AG08396 (cell line): ENCODE measurements at places on chromosomes 16 and 17.

GRCh38 chr17:64728041-64728695 is 66.1 kb upstream of the SMURF2 start:
- DNase-seq: no peak

GRCh38 chr16:87816507-87817100 is 50.8 kb upstream of the KLHDC4 start:
- no peak for DNase-seq

- no peak for DNase-seq
These were observed 842 bp downstream of the MRPL10 start for GRCh38 chr17:47830396-47831002.

- DNase-seq: no peak
These were observed 41.7 kb downstream of the ANKFY1 start for GRCh38 chr17:4221899-4222659.

DNA sequence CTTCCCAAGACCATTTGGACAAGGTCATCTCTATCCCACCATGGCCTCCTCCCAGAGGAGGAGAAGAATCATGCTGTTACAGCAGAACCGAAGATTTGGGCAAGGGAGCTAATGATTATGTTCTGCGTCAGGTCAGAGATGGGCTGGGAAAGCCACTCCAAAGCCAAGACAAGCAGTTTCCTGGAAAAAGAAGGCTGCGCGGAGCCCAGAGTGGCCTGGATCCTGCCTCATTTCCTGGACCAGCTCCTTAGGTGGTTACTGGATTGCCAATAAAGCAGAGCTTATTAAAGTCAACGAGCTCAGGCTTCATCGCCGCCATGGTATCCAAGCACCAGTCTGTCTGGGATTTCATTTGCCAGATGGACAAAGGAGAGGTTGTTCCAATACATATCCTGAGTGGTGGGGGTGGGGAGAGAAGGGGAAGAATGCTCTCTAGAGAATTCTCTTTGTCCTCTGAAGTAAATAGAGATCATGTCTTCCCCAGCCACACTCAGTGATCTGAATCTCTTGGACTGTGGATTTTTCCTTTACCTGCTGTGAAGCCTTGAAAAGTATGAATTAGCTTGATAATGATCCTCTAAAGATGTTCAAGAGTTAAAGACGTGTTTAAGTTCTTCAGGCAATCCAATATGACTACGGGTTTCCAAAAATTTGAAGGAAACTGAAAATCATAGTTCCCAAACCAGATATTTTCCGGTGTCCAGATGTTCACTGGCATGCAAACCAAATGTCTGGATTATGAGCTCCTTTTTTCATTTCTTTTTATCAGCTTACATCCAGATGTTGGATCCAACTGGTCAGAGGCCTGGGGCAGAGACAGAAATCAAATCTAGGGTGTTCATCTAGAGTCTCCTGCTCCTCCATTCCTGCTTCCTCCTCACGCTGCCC is 17.7 kb downstream of the PRAC1 start:
- no peak for DNase-seq

DNA sequence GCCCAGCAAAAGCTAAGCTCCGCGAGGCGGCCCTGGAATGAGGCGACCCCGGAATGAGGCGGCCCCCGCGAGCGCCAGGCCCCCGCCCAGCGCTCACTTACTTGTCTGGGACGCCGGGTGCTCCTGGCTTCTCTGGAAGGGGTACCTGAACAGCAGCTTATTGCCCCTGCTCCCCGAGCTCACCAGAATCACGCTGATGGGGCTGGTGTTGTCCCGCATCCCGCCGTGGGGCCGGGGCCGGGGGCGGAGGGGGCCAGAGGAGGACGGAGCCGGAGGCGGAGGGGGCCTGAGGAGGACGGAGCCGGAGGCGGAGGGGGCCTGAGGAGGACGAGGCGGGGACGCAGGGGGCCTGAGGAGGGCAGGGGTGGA is 440 bp downstream of the NPRL3 start:
- peak; percentile 37 for DNase-seq

DNA sequence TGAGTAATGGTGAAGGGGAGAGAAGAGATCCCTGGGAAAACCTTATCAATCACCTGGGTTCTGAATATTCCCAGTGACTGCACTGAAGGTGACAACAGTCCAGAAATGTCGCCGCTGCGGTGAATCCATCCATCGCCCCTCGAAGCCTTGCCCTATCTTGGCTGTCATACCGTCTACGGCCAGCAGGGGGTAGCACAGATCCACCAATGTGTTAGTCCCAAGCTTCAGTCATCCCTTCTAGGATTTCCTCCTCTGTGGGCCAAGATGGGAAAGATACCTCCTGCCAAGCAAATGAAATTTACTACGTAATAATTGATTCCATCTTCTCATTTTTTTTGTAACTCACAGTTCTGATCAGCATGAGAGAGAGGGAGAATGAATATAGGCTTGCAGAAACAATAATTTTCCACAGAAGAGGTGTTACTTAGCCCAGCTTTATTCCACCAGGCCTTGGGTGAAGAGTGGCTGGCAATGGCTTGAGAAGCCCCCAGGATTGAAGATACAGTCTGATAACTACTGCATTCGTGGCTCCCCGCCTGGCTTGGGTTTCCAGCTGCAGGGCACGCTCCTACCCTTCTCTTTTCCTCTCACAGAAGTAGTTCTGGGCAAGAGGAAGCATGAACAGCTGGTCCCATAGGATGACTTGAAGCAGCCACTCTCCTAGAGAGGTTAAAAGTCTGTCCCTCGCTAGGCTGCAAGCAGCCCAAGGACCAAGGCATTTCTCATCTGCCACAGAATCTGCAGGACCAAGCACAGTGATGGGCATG is 2.6 kb upstream of the FMNL1 start:
- peak; percentile 81 for DNase-seq

GRCh38 chr17:79707931-79708891 is 22.5 kb upstream of the ENPP7 start:
- peak; percentile 79 for DNase-seq

GRCh38 chr17:17742133-17742621 is 60.9 kb downstream of the RAI1 start:
- peak; percentile 56 for DNase-seq

- no peak for DNase-seq
These were observed 27.4 kb upstream of the SSTR2 start for GRCh38 chr17:73137376-73137775.

DNA sequence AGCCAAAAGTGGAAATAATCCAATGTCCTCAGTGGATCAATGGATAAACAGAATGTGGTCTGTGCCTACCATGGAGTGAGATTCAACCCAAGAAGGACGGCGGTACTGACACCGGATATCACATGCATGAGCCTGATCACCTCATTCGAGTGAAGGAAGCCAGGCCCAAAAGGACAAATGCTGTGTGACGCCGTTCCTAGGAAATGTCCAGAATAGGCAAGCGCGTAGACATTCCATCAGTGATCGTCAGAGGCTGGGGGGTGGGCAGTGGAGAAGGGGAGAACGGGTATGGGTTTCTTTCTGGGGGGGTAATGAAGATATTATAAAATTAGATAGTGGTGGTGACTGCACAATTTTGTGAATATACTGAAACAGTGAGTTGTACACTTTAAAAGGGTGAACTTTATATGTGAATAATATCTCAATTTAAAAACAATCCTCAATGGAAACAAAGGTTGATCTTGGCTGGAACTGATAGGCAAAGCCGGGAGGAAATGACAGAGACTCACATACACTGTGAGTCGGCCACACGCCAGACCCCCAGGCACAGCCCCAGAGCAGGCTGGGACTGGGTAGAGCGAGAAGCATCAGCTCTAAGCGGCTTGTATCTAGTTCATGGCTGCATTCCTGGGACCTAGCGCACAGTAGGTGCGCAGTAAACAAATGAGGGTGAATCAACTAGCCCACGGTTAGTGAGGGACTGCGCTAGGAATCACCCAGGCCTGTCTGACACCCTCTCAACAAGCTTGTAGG is 3.5 kb downstream of the DBNDD1 start:
- DNase-seq: no peak

DNA sequence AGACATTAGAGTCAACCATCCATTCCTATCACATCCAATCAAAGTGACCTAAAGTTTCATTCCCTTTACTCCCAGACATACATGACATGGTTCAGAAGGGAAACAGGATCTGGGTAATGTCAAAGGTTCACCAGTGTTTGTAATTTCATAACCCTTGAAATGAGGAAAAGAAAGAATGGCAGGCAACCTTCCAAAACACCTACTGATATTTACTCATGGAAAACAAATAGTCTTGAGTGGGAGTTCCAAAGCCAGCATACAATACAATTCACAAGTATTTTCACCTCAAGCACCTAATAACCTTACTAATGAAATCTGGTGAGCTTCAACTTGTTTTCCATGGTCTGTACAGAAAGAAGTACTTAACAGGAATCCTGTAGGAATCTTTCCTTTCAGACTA is 72.5 kb upstream of the AXIN2 start:
- DNase-seq: no peak

- peak; percentile 22 for DNase-seq
These were observed 89.5 kb upstream of the BCAR1 start for GRCh38 chr16:75340741-75341491.

GRCh38 chr17:41987642-41988041 is 21.0 kb downstream of the CNP start:
- DNase-seq: no peak

- no peak for DNase-seq
These were observed 162.7 kb downstream of the CCT6B start for GRCh38 chr17:34798581-34798980.

- DNase-seq: no peak
These were observed 42.3 kb downstream of the JPH3 start for GRCh38 chr16:87644596-87644995.

DNA sequence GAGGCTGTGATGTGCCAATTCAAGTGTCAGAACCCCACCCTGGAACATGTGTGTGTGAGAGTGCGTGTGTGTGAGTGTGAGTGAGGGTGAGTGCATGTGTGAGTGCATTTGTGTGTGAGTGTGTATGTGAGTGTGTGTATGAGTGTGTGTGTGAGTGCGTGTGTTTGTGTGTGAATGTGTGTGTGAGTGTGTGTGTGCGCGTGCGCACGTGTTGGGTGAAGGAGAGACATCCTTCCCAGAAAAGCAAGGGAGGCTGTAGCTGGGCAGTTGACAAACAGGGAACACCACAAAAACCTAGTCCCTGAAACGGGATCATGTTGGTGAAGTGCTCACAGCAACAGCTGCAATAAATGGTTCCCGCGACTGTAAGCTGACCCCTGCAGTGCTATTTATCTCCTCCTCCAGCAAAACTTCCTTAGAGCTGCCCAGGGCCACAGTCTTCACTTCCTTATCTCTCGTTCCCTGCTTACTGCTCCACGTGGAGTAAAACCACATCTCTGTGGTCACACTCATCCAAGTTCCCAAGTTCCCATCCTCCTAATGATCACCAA is 40.1 kb upstream of the RPL38 start:
- no peak for DNase-seq

DNA sequence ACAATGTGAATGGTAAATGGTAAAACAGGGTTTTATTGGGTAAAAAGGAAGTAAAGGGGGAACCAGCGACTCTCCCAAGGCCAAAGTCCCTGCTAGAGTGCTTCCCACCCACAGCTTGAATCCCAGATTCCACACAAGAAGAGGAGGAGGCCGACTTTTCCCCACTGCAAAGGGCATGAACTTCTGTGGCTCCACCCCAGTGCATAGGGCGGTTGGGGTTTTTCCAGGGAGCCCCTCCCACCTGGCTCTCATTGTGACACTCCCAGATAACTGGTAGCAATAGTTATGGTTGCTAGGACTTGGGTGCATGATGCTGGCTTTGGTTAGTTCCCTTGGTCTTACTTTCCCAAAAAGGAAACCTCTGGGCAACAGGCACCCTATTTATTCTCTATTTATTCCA is 666.0 kb upstream of the CA10 start:
- no peak for DNase-seq

DNA sequence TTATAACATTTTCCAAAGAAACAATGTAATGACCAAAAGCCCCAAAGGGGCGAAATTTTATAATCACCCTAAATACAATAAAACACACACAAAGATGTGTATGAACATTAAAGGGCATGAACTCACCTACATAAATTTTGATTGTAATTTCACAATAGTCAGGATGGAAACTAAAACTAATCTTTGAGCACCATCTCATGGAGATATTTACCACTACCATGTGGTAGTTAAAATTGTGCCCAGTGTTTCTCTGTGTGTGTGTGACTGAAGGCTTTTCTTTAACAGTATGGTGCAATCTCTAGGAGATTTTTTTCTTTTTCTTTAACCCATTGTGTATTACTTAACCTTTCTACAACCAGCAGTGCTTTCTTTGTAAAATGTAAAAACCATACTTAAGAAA is 19.7 kb upstream of the MEIOC start:
- DNase-seq: peak; percentile 56

- DNase-seq: no peak
These were observed 62.3 kb downstream of the PHKB start for GRCh38 chr16:47523342-47524006.

- no peak for DNase-seq
These were observed 178.6 kb downstream of the NTN1 start for GRCh38 chr17:9199571-9200551.

DNA sequence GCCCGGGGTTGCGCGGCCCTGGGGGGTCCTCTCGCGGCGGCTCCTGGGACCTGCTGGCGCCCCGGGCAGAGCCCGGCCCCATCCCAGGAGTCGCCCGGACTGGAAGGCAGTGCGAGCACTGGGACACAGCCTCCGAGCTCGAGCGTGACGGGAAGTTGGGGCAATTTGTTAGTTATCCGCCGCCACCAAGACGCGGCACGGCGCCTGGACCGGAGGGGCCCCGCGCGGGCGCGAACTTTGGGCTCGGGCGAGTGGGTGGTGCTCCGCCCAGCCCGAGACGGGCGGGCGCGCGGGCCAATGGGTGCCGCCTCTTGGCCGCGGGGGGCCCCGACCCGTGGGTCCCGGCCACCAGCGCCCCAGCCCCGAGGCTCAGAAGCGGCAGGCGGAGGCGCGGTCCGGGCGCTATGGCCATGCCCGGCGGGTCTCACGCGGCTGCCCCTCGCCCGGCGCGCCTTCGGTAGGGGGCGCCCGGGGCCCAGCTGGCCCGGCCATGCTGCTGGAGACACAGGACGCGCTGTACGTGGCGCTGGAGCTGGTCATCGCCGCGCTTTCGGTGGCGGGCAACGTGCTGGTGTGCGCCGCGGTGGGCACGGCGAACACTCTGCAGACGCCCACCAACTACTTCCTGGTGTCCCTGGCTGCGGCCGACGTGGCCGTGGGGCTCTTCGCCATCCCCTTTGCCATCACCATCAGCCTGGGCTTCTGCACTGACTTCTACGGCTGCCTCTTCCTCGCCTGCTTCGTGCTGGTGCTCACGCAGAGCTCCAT is at the start of gene ADORA2B:
TSS of gene ADORA2B (plus strand) at position 372 of the 768 bp plus-strand sequence. CDS start at position 491, 119 bp downstream.
- peak; percentile 93 for DNase-seq

DNA sequence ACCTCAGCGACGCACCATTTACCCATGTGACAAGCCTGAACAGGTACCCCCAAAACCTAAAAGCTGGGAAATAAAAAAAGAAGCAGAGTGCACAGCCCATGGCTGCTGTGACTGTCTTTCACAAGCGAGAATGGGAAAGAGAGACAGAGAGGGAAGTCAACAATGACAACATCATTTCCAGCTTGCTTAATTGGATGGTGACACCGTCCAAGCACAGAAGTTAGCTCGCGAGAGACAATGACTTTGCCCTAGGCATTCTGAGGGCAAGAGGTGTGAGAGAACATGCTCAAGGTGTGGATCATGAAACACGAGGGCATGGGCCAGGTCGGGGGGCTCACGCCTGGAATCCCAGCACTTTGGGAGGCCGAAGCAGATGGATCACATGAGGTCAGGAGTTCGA is 19.3 kb upstream of the NSMCE1 start:
- no peak for DNase-seq

GRCh38 chr16:2213817-2214718 is 572 bp downstream of the PGP start:
- DNase-seq: no peak

- DNase-seq: no peak
These were observed 7.8 kb upstream of the SLC46A1 start for GRCh38 chr17:28413804-28414203.

- DNase-seq: no peak
These were observed 14.3 kb upstream of the SRCIN1 start for GRCh38 chr17:38619937-38620550.
